ENCODE measurements at places on chromosomes 3 and 15.

GRCh38 chr15:57667171-57667849 lies 39.2 kb upstream of the POLR2M start:
- DNase-seq = no peak

- DNase-seq = no peak
These were observed 7.0 kb upstream of the PPCDC start for GRCh38 chr15:75016431-75016830.

DNA sequence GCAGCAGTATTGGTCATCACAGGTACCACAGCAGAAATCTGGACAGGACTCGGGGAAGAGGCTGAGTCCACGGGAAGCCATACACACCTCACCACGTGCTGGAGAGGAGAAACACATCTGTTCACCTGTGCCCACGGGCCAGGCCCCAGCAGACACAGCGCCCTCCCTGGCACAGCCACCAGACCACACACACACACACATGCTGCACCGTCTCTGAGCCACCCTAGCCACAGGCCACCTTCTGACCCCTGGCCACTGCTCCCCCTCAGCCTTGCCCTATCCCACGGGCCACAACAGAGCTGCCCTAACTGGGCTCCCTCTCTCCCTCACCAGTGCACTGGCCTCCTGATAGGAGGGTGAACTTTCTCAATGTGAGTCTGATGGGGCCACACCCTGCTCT lies 2.8 kb downstream of the SHISA5 start:
- no peak for DNase-seq

DNA sequence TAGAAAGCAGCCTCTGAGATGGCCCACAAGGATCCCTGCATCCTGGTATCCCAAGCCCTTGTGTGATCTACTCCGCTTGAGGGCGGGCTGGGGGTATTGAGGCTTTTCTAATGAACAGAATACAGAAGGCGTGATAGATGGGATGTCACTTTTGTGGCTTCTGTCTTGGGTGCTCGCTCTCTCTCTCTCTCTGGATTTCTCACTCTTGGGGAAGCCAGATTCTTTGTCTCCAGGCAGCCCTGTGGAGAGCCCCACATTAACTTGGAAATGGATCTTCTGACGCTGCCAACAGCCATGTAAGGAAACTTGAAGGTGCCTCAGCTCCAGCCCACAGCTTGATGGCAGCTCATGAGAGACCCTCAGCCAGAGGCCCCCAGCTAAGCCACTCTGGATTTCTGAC lies 26.9 kb upstream of the SEC62 start:
- DNase-seq = no peak

DNA sequence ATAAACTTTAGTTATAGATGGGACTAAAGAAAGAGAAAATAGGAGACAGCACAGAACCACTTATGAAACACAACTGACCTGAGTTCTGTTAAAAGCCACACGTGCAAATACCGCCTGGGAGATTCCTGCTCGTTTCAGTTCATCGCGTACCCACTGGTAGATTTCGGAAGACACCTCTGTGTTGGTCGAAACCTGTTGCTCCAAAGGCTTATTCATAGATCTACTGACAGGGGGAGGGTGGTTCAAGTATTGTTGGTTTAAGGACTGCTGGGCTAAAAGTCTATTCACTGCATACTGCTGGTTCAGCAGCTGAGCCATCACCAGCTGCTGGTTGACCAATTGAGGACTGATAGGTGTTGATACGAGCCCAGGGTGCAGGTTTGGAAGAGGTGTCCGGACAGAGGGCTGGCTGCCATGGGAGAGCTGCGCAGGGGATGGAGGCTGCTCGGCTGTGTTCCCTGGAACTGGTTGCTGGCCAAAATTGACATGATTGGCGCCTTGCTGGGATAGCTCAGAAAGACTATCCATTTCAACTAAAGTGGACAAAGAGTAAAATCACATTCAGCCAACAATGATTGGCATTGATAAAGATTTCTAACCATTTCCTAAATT lies 30.6 kb downstream of the SATB1 start:
- DNase-seq = no peak

GRCh38 chr15:99466701-99467337 lies 99.0 kb upstream of the MEF2A start:
- no peak for DNase-seq

GRCh38 chr3:158205994-158206393 lies 96.1 kb downstream of the RSRC1 start:
- no peak for DNase-seq

All from nephron progenitor cell (in vitro differentiated cells).